Effector CD4-positive, alpha-beta T cell (primary cell): ENCODE measurements at places on chromosomes 6 and 20.

DNA sequence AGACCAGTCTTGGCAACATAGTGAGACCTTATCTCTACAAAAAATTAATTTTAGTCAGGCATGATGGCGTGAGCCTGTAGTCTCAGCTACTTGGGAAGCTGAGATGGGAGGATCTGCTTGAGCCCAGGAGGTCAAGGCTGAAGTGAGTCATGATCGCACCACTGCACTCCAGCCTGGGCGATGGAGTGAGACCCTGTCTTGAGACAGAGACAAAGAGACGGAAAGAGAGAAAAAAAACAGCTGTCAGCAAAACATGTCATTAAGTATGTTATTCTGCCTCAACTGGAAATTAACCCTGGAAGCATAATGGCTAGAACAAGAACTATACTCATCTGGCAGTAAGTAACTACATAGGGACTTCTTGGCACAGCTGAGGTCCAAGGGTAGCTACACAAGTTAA lies 7.2 kb downstream of the MMS22L start:
- DNase-seq = no peak

DNA sequence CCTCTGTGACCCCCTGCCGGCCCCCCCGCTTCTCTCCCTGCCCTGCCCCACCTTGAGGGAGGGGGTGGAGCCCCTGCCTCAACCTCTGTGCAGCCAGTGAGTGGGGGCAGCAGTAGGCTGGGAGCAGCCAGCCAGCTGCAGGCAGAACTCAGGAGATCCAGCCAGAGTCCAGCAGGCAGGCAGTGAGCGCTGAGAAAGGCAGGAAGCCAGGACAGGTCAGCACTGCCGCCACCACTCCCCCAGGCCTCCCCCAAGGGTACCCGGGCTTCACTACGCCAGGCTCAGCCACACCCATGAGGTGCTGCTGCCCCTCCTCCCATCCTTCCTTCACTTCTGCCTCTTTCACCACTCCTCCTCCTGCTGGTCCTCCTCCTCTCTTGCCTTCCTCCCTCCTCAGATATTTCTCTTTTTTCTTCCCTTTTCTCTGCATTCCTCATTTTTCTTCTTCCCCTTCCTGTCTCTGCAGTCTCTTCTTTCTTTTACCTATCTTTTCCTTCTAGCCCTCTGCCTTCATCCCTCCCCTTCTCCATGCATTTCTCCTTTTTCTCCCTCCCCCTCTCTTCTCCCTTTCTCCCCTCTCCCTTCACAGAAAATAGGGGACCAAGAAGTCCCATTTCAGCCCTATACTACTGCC lies 11.5 kb downstream of the TMEM63B start:
- DNase-seq = no peak

DNA sequence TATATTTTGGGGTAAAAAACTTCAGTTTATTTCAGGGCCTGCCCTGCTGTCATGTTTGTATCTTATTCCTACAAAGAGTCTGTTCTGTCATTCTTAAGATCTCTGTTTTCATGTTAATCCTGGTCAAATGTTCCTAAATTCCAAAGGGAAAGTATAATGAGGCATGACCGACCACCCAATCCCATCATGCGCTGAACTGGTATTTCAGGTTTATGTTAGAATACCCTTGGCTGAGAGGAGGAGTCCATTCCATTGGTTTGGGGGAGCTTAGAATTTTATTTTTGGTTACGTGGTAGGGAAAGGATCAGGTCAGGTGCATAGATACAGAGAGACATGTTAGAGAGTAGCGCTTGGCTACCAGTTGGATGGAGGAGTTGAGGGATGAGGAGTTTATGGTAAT lies 25.7 kb downstream of the CFAP61 start:
- DNase-seq = no peak

GRCh38 chr6:63509652-63510352 lies 62.5 kb upstream of the LOC128125822 start:
- no peak for DNase-seq

GRCh38 chr20:63969838-63970713 lies at the start of gene ZNF512B:
ZNF512B (minus strand) TSS chr20:63969930; CDS start chr20:63967950, 1,980 bp downstream.
- DNase-seq = peak; percentile 48

- DNase-seq = no peak
Measured at GRCh38 chr6:34249469-34250261, 859 bp upstream of the SMIM29 start.

DNA sequence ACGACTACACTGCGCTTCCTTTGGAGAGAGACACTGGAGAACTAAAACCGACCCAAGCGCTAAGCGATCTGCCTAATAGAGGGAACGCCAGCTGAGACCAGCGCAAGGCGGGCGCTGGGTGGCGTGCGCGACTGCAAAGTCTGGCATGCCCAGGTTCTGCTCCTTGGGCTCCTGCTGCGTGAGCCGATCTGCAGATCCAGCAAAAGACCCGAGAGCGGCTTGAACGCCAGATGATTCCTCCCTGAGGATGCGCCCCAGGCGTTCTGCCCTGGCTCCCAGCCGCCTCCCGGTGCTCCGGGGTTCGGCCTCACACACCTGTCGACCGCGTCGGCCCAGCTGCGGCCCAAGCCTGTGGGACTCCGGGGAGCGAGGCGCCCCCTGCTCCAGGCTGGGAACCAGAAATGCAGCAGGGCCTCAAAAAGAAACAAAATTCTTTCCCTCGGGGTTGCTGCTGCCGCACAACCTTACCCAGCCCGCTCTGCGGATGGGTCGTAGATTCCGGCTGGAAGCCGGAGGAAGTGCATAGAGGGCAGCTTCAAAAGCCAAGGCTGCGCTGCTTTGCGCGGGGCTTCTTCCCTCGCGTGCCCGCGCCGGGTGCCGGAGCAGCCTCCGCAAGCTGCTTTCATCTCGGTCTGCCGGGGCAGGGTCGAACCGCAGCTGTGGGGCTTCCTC lies 17.9 kb upstream of the PRDM13 start:
- DNase-seq = peak; percentile 33

DNA sequence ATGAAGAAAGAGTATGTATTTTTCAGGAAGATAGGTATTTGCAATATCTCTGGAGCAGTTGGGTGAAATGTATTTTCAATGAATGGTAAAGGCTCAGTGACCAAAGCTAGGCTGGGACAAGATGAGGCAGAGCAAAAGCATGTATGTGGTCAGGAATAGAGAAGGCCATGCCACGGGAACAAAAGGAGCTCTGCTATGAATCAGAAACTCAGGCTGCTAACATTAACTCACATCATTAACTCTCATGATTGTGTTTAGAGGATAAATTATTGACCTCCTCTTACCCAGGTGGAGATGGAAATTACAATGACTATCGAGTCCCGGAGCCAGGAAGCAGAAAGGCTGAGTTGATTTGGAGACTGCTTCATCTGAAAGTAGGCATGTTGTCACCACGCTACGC lies 220.2 kb downstream of the FUT9 start:
- no peak for DNase-seq

DNA sequence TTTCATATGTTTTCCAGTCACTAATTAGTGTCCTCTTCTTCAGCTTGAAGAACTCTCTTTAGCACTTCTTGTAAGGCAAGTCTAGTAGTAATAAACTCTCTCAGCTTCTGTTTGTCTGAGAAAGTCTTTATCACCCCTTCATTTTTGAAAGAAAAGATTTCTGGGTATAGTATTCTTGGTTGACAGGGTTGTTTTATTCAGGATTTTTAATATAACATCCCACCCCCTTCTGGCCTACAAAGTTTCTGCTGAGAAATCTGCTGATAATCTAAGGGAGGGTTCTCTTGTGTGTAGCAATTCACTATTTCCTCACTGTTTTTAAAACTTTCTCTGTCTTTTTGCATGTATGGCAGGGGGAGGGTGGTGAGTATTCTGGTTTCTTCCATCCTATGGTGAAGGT lies 9.6 kb upstream of the WFDC11 start:
- no peak for DNase-seq

- DNase-seq = no peak
Measured at GRCh38 chr6:42704251-42704936, 18.0 kb downstream of the PRPH2 start.

DNA sequence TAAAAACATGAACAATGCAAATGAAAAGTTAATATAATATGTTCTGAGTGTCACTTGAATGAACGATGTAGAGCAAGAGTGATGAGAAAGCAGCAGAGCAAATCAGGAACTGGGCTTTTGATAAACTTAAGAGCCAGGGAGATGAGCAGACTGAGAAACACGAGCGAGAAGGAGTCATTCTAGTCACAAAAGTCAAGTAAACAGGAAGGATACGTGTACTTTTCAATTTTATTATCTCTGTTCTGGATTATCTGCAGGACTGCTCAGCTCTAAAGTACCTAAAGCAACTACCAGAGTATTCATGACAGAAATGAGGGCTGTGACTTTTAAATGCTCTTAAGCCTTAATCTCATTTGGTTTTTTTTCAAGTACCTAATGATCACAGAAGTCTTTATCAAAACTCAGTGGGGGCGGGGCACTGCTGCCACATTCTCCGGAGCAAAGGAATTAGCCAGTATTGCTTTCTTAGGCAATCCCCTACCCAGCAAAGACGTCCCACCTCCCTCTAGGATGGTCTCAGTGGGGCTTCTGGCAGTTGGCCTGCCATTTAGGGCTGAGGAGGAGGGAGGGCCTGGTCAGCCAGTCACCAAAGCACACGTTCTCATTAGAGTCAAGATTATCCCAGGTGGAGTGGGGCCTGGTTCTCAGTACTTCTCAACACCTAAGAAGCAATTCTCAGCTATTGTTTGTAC lies 8.6 kb downstream of the MAN1A1 start:
- no peak for DNase-seq

DNA sequence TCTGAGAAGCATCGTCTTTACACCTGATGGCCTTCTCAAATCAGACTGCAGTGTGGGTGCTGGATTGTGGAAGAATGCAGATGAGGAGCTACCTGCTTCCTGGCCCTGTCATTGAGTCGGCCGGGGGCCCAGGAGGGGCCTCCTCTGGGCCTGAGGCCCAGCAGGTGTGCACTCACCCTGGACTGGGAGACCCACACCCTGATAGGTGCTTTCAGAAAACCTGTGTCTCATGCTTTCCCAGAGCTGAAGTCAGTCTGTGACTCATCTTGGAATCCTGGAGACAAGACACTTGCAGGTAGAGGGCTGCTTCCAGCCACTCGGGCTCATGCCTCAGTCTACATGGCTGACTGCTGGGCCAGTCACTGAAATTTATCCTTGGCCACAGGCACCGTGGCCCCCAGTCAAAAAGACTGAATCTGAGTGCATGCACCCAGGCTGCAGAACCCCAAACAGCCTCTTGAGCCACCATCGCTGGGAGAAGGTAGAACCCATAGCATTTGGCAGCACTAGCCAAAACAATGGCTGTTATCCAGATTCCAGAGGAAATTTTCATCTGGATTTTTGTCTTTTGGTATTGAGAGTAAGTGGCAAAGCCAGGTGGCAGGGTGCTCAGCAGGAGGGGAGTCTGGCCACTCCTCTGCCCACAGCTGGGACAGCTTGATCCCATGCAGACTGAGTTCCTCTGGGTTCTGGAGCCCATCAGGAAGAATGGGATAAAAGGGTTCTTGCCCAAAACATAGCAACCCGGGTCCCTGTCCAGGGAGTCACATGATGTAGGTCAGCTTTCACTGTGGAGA lies 182.0 kb upstream of the CST7 start:
- no peak for DNase-seq

DNA sequence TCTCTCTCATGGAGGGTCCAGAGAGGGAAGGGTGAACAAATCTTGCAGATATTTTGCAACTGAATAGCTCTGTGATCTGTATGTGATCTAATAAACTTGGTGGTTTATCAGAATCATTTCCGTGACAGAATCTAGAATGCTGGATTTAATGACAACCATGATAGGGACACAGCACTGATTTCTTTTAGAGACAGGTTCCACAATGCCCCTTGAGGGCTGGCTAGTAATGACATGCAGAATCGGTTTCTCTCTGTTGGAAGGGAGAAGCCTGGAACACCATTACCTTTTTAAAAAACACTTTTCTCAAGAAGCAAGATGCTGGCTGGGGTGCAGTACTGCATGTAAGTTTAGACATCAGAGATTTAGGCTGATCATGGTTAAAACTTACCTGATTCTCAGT lies 313.4 kb downstream of the CDH26 start:
- DNase-seq = no peak

DNA sequence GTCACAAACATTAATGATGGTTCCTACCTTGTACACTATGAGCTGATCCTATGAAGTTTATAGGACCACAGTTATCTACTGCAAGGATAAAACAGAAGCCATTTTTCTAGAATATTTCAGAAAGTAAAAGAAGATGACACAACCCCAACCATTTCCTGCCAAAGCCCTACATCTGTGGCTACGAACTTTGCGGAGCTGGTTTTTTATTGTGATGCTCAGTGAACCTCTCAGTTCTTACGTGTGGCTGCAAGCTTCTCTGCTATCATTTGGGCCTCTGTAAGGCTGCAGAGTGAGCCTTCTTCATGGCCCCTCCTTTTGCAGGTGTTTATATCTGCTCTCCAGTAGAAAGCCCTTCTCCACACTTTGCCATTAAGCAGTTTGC lies 17.8 kb upstream of the TAGAP start:
- peak; percentile 51 for DNase-seq

GRCh38 chr20:13121840-13122515 lies 99.1 kb upstream of the ISM1 start:
- no peak for DNase-seq

- no peak for DNase-seq
Measured at GRCh38 chr6:156068881-156069280, 613.2 kb upstream of the NOX3 start.

GRCh38 chr6:158357570-158358216 lies 45.4 kb downstream of the TULP4 start:
- no peak for DNase-seq

GRCh38 chr20:34791289-34792020 lies 34.0 kb downstream of the NCOA6 start:
- DNase-seq = no peak

DNA sequence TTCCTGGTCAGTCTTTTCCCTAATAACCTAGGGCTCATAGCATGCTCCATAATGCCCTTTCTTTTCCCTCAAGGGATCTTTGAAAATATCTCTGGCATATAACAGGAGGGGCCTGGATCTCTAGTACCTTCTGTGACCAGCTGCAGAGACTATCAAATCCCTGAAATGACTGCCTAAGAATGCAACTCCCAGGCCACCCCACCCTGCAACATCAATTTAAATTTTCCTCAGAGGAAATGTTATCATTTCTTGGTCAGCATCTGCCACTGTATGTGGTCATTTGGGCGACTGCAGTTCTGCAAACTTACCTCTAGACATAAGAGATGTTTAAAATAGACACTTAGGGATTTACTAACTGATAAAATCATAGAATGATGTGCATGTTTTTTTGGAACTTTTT lies 200.2 kb downstream of the KCNQ5 start:
- no peak for DNase-seq

DNA sequence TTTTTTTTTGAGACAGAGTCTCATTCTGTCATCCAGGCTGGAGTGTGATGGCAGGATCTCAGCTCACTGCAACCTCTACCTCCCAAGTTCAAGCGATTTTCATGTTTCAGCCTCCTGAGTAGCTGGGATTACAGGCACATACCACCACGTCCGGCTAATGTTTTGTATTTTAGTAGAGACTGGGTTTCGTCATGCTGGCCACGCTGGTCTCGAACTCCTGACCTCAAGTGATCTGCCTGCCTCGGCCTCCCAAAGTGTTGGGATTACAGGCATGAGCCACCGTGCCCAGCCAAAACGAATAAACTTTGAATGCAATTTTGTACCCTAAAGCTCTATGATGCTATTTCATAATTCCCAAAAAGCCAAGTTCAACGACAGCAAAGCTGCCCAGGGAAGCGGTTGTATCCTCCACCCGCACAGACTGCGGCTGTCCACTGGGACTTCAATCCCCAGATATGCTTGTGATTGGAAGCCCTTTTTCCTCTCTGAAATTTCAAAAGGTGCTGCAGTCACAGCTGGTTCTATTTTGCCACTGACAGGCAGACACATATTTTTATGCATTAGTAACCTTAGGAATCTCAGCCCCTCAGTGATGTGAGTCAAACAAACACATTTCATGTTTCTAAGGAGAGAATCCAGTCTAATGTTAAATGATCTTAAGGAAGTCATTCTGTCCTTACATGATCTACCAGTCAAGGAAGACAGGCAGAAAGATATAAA lies 8.7 kb upstream of the RAMACL start:
- DNase-seq = no peak
